ENCODE measurements at places on chromosomes 2 and 18. TPM values are rescaled to one million over a fixed set of nuclear protein-coding genes. Genes with fewer than 3 reads are reported as not detected.

DNA sequence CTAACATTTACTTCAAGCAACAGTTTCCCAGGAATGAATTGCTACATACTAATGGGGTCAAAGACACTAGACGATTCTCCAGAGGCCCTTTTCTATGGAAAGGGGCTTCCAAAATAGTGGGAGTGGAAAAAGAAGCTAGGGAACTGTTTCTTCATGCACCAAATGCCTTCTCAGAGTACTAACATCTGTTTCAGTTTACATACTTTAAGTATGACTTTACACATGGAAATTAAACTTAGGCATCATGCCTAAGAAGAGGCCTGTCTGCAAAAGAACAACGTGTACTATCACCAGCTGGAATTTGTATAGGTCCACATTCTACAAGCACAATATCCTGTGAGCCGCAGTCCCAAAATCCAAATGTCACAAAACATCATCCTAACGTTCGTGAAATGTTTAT is 29.4 kb upstream of the WDR75 start:
- no peak for DNase-seq

DNA sequence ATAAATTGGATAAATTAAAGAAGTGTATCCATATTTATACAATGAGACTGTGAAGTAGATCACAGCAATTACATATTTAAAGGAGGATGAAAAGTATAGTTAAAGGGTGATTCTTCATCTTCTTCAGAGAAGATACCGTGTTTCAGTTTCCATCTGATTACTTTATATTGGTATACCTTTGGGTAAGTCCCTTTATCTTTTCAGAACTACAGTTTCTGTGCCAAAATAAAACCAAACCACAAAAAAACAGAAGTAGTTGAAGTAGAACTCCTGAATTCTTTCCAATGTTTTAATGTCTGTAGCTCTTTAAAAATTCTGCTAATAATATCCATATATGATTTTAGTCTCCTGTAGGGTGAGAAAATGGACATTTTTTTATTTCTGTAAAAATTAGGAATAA is 231.2 kb upstream of the LINC00305 start:
- no peak for DNase-seq

DNA sequence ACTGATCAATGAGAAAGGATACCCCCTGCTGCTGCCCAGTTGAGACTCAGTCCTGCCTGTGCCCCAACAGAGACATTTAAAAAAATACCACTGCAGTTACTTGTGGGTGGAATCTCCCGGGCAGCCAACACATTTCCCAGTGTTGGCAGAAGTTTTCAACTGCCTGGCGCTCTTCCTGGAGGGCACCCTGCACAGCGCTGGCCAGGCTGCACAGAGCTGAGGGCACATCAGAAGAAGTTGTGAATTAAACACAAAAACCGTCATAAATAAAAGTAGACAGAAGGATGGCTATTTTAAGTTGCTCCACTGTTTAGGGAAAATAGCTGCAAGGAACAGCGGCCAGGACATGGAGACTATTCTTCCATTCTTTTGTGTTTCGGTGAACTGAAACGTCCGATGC is 110.2 kb upstream of the THOC1 start:
- peak; percentile 7 for DNase-seq

DNA sequence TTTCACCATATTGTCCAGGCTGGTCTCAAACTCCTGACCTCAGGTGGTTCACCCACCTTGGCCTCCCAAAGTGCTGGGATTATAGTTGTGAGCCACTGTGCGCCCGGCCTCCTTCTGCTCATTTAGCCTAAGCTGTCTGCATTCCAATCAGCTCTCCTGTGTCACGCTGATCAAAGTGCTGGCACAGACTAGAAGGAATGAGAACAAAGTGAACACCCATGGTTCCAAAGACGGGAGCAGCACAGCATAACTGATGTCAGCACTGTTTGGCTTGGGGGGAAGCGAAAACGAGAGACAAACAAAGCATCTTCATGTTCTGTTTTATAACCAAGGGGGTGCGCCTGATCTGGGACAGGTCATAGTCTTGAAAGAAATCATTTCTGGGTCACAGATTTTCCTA is 43.3 kb downstream of the DIPK1C start:
- DNase-seq: no peak

Gene LYG1
- total RNA-seq: 0.22 TPM

Gene TUBB8B
- total RNA-seq: not detected

Gene TNFAIP6
- total RNA-seq: 0.22 TPM

Gene DCTN1
- total RNA-seq: 95.2 TPM

All from lung microvascular endothelial cell (primary cell).